ENCODE measurements at places on chromosomes 13 and 19.
A peak's percentile ranks its signal among the peaks of the same experiment; 100 is the strongest.

GRCh38 chr19:46426506-46427162 is 2.1 kb downstream of the PNMA8C start:
- DNase-seq, result no peak

GRCh38 chr19:41746593-41747227 is 8.6 kb upstream of the CEACAM6 start:
- DNase-seq, result peak; percentile 7

- no peak for DNase-seq
Observed at GRCh38 chr19:46984077-46985010, 35.3 kb upstream of the NPAS1 start.

DNA sequence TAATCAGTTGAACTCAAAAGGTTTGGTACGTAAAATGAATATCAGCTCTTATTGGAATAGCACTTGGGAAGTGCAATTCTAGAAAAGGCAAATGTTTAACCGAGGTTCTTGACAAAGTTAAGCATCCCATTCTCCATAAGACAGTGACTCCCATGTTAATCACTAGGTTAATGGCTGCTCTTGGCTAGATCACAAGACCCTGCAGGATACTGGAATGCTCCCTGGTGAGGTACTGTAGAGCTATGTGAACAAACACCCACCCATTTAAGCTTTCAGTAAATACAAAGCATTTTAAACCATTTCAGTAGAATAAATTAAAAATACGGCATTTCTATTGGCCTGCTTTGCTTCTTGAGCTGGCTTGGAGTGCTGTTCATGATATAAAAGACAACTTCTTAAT is 56.5 kb downstream of the TDRD3 start:
- DNase-seq, result no peak

DNA sequence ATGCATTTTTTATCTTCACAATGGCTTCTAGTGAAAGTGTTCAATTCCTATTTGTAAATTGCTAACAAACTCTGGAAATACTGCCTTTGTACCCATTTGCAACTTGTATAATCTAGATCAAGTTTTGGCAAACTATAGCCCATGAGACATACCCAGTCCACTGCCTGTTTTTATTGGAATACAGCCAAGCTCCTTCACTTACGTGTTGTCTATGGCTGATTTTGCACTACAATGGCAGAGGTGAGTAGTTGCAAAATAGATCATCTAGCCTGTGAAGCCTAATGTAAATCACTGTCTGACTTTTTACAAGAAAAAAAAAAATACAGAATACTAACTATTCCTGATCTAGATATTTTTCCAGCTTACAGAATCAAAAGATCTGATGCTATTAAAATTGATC is 37.1 kb downstream of the DZIP1 start:
- DNase-seq, result no peak

- no peak for DNase-seq
Observed at GRCh38 chr19:5262721-5263120, 77.9 kb downstream of the PTPRS start.

DNA sequence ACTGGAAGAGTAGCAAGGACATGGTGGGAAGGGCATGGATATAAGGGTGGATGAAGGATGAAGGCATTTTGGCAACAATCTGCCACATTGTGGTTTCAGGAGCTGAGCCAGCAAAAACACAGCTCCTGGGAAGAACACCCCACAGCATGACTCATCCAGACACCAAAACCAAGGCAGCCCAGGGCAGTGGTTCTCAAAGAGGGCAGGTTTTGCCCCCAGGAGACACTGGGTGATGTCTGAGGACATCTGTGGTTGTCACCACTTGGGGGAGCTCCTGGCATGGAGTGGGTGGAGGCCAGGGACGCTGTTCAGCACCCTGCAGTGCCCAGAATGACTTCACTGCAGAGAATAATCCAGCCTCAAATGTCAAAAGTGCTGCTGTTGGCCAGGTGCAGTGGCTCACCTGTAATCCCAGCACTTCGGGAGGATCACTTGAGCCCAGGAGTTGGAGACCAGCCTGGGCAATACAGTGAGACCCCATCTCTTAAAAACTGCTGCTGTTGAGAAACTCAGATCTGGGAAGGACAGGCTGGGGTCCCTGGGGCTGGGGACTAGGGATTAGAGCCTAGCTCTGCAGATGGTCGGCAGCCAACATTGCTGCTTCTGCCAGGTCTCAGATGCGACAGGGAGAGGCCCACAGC is 16.1 kb downstream of the ZFR2 start:
- peak; percentile 7 for DNase-seq

- DNase-seq, result peak; percentile 14
Observed at GRCh38 chr19:44988896-44989556, 12.2 kb upstream of the RELB start.

GRCh38 chr13:48380581-48380980 is 32.3 kb downstream of the LPAR6 start:
- no peak for DNase-seq

DNA sequence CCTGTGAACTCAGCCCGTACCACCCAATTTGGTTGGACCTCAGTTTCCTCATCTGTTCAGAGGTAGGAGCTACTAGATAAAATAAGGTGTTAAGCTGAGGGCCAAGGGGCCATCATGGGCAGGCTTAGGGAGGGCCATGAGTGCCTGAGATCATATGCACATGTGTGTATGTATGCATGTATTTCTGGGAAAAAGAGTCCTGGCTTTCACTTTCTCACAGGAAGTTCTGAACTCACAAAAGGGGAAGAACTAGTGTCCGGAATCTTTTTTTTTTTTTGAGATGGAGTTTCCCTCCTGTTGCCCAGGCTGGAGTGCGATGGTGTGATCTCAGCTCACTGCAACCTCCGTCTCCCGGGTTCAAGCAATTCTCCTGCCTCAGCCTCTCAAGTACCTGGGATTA is 18.9 kb downstream of the TGFB1 start:
- DNase-seq, result no peak

DNA sequence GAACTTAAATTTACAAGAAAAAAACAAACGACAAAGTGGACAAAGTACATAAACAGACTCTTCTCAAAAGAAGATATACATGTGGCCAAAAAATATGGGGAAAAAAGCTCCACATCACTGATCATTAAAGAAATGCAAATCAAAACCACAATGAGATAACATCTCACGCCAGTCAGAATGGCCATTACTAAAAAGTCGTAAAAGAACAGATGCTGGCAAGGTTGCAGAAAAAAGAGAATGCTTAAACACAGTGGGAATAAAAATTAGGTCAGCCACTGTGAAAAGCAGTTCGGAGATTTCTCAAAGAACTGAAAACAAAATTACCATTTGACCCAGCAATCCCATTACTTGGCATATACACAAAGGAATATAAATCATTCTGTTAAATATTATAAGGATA is 132.7 kb downstream of the UGGT2 start:
- DNase-seq, result no peak

DNA sequence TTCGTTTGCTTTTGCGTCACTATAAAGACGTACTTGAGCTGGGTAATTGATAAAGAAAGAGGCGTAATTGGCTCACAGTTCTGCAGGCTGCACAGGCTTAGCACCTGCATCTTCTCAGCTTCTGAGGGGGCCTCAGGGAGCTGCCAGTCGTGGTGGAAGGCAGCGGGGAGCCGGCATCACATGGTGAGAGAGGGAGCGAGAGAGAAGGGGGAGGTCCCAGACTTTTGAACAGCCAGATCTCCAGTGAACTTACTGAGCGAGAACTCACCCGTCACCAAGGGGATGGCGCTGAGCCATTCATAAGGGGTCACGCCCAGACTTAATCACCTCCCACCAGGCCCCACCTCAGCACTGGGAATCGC is 58.7 kb upstream of the F7 start:
- DNase-seq, result no peak
